IMR-90 (cell line): ENCODE measurements at places on chromosomes 5 and 9.
A peak's percentile ranks its signal among the peaks of the same experiment; 100 is the strongest.

- DNase-seq, result no peak
Observed at GRCh38 chr5:153998010-153998409, 40.7 kb downstream of the FAM114A2 start.

DNA sequence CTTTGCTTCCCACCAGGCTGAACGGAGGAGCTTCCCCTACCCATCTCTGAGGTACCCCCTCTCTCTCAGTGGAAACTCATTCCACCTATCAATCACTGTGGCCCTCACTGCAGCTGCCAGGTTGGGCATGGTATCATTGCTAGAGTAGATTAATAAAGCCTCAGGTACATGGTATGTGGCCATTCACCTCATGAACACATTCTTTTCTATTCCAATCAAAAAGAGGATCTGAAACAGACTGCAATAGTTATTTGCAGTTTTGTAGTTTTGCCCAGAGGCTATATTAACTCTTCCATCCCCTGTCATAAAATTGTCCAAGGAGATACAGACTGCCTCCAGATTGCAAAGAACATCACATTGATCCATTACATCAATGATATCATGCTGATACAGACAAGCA, 85.8 kb upstream of the MVB12B start:
- DNase-seq, result no peak

DNA sequence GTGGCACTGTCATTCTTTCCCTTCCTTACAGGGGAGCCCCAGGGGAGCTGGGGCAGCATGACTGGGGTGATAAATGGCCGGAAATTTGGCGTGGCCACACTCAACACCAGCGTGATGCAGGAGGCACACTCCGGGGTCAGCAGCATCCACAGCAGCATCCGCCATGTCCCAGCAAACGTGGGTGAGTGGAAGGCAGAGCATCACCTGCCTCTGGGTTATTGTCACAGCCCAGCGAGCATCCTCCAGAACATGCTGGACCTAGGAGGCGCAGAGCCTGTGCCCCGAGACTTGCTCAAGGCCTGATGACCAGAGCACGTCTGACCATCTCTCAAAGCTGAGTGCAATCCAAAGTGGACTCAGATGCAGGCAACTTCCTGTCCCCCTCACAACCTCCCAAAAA, 22.2 kb upstream of the ASS1 start:
- no peak for DNase-seq

DNA sequence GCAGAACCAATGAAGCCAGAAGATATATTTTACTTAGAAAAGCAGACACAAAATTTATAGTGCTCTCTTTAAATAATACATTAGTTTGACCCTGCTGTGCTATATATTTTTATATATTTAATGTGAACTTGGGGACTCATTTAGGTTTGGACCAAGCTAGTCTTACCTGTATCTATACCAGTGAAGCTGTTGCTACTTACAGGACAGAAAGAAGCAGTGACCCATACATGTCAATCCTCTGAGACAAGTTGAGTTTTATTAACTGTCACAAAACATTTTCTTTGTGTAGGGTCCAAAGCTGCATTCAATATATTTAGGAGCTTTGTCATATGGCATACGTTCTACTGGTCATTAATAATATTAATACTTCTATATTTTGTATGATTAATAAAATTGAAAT, 327.7 kb upstream of the NUDT12 start:
- DNase-seq, result no peak

- DNase-seq, result peak; percentile 13
Observed at GRCh38 chr9:4704129-4704528, 24.8 kb downstream of the CDC37L1 start.

DNA sequence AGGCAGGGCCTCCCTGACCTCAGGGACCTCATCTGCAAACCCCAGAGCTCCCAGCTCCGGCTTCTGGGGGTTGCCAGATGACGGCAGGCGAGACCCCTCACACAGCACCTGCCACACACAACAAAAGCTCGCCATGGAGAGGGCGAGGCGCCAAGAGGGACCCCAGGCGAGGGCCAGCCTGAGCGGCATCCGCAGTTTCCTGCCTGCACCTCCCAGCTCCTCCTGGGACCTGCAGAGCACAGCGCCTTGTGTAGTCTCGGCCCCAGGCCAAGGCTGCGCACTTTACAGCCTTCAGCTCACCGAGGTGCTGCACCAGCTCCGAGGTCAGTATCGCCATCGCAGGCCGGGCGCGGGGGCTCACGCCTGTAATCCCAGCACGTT, 82.4 kb upstream of the ADAMTS2 start:
- DNase-seq, result no peak

- DNase-seq, result no peak
Observed at GRCh38 chr5:35598707-35599370, 18.8 kb upstream of the SPEF2 start.

GRCh38 chr5:69492923-69493395, 369 bp downstream of the OCLN start:
- DNase-seq, result no peak

GRCh38 chr5:158813275-158813674, 286.4 kb downstream of the EBF1 start:
- DNase-seq, result no peak

- DNase-seq, result no peak
Observed at GRCh38 chr9:27468462-27469110, 55.5 kb upstream of the IFNK start.

DNA sequence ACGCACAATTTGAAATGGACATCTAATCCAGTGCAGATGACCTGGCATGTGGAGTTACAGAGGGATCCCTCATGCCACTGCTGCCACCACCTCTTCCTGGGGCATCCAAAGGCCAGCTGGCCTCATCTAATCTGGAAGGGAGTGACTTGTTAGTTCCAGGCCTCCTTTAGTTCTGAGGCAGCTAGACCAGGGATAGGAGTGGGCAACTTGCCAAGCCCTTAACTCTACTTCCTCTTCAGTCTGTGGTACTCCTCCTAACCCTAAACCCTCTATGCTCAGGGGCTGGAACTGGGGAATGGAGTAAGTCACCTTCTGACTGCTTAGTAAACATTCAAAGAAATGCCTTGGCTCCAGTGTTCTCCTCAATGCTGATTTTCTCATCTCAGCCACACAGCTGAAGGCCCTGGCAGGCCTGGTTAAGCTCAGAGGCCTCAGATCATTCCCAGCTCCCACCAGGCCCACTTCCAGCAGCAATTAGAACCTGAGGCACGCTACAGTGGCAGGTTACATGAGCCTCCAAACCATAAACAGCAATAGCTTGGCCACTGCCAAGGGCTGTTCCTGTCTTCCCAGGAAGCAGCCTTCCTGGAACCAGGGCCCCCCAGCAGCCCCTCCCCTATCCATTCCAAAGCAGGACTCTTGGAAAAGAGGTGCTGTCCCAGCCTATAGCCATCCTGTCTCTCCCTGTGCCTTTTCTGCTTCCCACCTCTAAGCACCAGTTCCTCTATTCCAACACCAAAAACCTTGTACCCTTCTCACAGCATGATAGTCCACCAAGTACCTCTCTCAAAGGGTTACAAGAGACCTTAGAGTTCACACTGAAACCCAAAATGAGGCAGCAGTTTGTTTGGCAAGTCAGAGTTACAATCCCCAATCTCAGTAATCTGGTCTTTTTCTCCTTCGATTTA, 2.0 kb downstream of the EIF4EBP3 start:
- DNase-seq, result peak; percentile 41

- peak; percentile 65 for DNase-seq
Observed at GRCh38 chr5:38948501-38948900, 102.7 kb downstream of the OSMR start.

DNA sequence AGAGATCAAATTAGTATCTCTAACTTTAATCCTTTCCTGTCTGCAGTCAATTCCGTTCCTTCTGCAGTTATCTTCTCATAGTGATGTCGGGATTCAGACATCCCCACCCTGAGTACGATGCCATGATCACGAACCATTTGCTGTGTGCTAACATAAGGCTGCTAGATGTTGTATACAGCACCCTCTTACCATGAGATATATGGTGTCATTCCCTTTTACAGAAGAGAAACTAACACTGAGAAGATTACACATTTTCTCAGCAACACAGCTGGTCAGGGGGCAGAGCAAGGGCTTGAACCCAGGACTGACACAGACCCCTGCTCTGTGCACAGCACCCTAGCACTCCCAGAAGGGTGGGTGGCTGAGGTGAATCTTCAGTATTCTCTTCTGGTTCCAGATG, 46.9 kb upstream of the HSD17B4 start:
- DNase-seq, result no peak

DNA sequence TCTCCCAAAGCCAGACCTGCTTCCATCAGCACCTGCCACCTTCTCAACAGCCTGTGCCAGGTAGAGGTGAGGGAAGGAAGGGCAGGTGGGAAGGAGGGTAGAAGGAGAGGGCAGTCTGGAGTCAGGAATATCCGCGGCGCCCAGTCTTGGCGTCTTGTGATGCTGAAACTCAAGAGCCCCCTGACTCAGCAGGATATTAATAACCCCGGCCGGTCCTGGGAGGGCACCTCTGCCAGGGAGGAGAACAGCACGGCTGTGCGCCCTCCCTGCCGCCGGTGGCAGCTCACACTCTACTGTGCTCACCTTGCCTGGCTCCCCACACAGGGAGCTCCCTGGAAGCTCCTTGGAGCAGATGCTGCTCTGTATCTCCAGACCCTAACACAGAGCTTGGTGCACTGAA, 11.6 kb upstream of the NTNG2 start:
- DNase-seq, result no peak

DNA sequence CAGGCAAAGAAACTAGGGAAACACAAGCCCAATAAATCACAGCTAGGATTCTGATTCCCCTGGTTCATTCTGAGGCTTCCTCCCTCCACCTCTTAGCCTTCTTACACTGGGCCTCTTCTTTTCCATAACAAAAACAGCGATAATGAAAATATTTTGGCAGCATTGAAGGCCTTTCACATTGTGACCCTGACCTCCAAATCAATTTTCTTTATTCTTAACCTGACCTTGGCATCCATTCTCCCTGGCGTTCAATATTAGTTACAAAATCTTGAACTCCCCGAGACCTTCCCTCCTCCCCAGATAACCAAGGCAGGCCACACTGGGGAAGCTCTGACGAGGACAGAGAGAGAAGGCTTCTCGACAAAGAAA, 399.9 kb downstream of the ZSWIM6 start:
- no peak for DNase-seq

DNA sequence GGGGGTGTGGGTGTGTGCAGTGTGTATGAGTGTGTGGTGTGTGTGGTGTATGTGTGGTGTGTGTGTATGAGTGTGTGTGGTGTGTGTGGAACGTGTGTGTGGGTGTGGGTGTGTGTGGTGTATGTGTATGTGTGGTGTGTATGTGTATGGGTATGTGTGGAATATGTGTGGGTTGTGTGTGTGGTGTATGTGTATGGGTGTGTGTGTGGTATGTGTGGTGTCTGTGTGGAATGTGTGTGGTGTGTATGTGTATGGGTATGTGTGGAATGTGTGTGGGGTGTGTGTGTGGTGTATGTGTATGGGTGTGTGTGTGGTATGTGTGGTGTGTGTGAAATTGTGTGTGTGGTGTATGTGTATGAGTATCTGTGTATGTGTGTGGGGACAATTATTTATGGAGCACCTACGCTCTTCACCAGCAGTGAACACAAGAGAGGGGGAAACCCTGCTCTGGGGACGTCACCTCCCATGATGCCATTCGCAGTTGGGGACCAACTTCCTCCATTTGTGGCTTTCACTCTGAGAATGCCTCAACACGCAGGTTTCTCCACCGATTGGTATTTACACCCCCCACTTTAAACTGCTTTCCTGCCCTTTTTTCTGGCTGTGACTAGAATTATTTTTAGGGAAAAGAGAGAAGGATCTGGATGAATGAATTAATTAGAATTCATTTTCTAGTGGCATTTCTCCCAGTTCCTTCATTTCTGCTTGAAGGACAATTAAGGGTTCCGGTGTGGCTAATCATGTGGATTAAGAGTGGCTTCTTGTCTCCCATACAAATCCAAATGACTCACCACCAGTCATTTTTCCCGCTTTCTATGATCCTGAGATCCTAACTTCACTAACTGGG, 238.1 kb downstream of the ROR2 start:
- peak; percentile 37 for DNase-seq

DNA sequence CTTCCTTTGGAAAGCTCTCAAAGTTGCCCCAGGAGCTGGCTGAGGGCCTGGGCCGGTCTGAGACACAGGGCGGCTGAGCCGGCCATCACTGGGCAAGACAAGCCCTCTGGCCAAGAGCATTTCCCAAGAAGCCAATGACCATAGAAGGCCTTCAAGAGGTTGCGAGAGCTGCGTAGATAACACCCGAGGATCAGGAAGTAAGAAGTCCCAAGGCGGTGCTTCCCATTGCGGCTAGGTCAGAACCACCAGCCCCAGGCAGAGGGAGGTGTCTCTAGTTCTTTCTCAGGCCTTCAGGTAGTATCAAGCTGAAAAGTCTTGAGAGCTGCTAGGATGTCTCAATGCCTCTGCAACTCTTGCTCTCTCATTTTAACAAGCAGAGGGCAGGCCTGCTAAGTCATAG, 54.0 kb upstream of the C5orf58 start:
- DNase-seq, result no peak

- DNase-seq, result no peak
Observed at GRCh38 chr9:106400950-106401349, 462.0 kb upstream of the ZNF462 start.

DNA sequence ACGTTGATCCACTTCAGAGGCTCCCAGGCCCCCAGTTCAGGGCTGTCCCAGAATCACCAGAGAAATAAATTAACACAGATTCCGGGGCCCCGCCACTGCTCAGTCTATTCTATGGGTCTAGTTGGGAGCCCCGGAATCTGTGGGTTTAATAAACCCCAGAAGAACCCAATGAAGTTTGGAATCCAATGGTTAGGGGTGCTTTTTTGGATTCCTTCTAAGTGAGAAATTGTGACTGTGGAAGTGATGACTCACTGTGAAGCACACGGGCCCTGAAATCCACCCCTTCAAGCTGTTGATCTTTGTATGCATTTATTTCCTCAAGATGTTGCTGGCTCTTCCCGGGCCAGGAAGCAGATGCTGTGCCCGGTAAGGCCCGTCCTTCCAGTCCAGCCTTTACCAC, 57.3 kb upstream of the SLC28A3 start:
- DNase-seq, result peak; percentile 62

- no peak for DNase-seq
Observed at GRCh38 chr9:118829334-118829733, 539.9 kb downstream of the BRINP1 start.

- DNase-seq, result no peak
Observed at GRCh38 chr9:77830618-77831285, 182.6 kb upstream of the GNA14 start.

GRCh38 chr5:131776450-131776849, 20.4 kb downstream of the FNIP1 start:
- no peak for DNase-seq

GRCh38 chr9:130962418-130963316, 23.6 kb upstream of the FIBCD1 start:
- peak; percentile 95 for DNase-seq

DNA sequence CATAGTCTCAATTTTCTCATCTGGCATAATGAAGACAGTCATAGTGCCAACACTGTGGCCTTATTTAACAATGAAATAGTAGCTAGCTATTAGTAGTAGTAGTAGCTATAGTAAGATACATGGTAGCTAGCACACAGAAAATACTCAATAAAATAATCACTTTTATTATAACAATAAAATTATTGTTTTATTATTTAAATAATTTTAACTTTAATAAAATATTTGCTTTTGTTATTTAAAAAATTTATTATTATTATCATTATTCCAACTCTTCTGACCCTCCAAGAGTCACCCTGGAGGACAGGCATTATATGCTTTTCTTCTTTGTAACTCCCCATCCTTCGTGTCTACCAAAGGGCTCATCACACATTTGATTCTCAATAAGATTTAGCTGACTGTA, 252.1 kb downstream of the TRIM32 start:
- DNase-seq, result no peak

- no peak for DNase-seq
Observed at GRCh38 chr5:176944268-176944667, 45.1 kb upstream of the HK3 start.

GRCh38 chr5:3364941-3365340, 230.7 kb upstream of the IRX1 start:
- DNase-seq, result no peak

GRCh38 chr9:16458696-16459420, 411.6 kb downstream of the BNC2 start:
- peak; percentile 76 for DNase-seq
